Vagina (tissue), 2 donors: ENCODE measurements at places on chromosomes 5 and 9. TPM values are rescaled to one million over a fixed set of nuclear protein-coding genes. Genes with fewer than 3 reads are reported as not detected.

Gene NEK6
- total RNA-seq, result 44.4 TPM

Gene LCN2
- total RNA-seq, result 136 TPM

Gene PDLIM4
- 76.4 TPM for total RNA-seq

Gene SLC35D2
- 17.9 TPM for total RNA-seq

Gene PPP6C
- total RNA-seq, result 26.8 TPM

Gene APC
- 92.8 TPM for total RNA-seq

Gene FOXD4L4
- not detected for total RNA-seq

Gene SPATA31C1
- not detected for total RNA-seq

Gene SPINK13
- not detected for total RNA-seq

Gene NMUR2
- not detected for total RNA-seq

Gene GRM6
- total RNA-seq, result not detected

Gene RHOBTB3
- 43.2 TPM for total RNA-seq

Gene SLC25A2
- total RNA-seq, result not detected

Gene ACTBL2
- not detected for total RNA-seq

Gene ECSCR
- 37.1 TPM for total RNA-seq
